ENCODE measurements at places on chromosomes 3 and 15. TPM values are rescaled to one million over a fixed set of nuclear protein-coding genes. Genes with fewer than 3 reads are reported as not detected.

Gene RASGRF1
- 0.39 TPM for total RNA-seq

Gene STRA6
- total RNA-seq: 69.6 TPM

Gene DNAH12
- 0.02 TPM for total RNA-seq

Gene ADPRH
- total RNA-seq: 2.7 TPM

Gene GPR62
- total RNA-seq: not detected

Gene PPP1R14D
- 0.33 TPM for total RNA-seq

Gene PLD1
- 15.2 TPM for total RNA-seq

Gene SSUH2
- 0.69 TPM for total RNA-seq

Gene ABI3BP
- 1.7 TPM for total RNA-seq

Gene CRYGS
- total RNA-seq: 0.83 TPM

Gene CYP11A1
- total RNA-seq: not detected

Gene CATSPER2
- total RNA-seq: 0.56 TPM

Gene TUBGCP5
- total RNA-seq: 26.2 TPM

Gene PFKFB4
- total RNA-seq: 12.3 TPM

Gene ANKUB1
- total RNA-seq: not detected

Gene TRH
- not detected for total RNA-seq

Gene GASK1A
- not detected for total RNA-seq

Gene CD86
- total RNA-seq: not detected

Gene WDR72
- total RNA-seq: 6.1 TPM

Gene MON1A
- 6.4 TPM for total RNA-seq

Gene STRIT1
- total RNA-seq: not detected

Gene DUOX1
- total RNA-seq: not detected

Gene DIS3L
- 33.9 TPM for total RNA-seq

Gene SAXO2
- 2.2 TPM for total RNA-seq

Gene BFSP2
- not detected for total RNA-seq
